Stimulated activated CD8-positive, alpha-beta memory T cell treated with anti-CD3 and anti-CD28 coated beads, Interleukin-4, amount 100 ng/mL, for 4 hours (primary cell): ENCODE measurements at places on chromosomes 7 and 10.
A peak's percentile ranks its signal among the peaks of the same experiment; 100 is the strongest.

DNA sequence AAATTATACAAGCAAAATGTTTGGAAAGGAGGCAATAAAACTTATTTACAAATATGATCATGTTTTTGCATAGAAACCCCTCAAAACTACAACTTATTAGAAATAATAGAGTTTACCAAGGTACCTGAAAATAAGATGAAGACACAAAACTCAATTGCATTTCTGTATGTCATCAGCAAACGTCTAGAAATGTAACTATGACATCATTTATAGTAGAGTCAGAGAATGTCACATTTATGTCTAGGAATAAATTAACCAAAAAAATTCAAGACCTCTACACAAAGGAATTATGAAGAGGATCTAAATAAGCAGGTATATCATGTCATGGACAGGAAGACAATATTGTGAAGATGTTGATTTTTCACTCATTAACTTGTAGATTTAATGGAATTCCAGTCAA is 81.1 kb downstream of the PALS2 start:
- no peak for DNase-seq

- DNase-seq, result no peak
Measured at GRCh38 chr10:4775808-4776207, 50.2 kb upstream of the AKR1E2 start.

- DNase-seq, result no peak
Measured at GRCh38 chr7:134649226-134649775, 2.6 kb downstream of the BPGM start.

- DNase-seq, result no peak
Measured at GRCh38 chr7:1257863-1258262, 25.2 kb downstream of the UNCX start.

- no peak for DNase-seq
Measured at GRCh38 chr7:98049034-98049433, 57.6 kb upstream of the LMTK2 start.

- DNase-seq, result no peak
Measured at GRCh38 chr7:259751-260405, 30.1 kb upstream of the FOXL3 start.

- DNase-seq, result no peak
Measured at GRCh38 chr7:101232141-101232850, 5.3 kb downstream of the CLDN15 start.

- peak; percentile 30 for DNase-seq
Measured at GRCh38 chr10:97914837-97915211, 65.2 kb downstream of the GOLGA7B start.

- DNase-seq, result no peak
Measured at GRCh38 chr10:79236433-79236765, 110.9 kb upstream of the PPIF start.

GRCh38 chr7:76393116-76394031 is 16.1 kb downstream of the SSC4D start:
- DNase-seq, result peak; percentile 71

DNA sequence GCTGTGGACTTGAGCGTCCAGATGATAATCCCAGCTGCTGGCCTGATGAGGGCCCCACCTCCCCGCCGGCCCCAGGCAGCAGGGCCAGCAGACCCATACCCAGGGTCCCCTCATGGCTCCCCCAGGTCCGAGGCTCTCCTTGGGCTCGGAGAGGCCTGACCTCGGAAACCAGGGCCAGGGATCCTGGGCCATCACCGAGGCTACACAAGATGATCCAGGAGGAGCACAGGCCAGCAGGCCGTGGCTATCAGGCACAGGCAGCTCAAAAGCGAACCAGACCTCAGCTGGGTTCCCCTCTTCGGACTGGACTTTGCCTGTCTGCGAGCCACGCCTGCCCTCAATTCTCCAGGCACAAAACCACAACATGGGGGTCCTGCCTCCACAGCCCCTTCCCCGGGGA is 17.4 kb downstream of the PDGFA start:
- no peak for DNase-seq

DNA sequence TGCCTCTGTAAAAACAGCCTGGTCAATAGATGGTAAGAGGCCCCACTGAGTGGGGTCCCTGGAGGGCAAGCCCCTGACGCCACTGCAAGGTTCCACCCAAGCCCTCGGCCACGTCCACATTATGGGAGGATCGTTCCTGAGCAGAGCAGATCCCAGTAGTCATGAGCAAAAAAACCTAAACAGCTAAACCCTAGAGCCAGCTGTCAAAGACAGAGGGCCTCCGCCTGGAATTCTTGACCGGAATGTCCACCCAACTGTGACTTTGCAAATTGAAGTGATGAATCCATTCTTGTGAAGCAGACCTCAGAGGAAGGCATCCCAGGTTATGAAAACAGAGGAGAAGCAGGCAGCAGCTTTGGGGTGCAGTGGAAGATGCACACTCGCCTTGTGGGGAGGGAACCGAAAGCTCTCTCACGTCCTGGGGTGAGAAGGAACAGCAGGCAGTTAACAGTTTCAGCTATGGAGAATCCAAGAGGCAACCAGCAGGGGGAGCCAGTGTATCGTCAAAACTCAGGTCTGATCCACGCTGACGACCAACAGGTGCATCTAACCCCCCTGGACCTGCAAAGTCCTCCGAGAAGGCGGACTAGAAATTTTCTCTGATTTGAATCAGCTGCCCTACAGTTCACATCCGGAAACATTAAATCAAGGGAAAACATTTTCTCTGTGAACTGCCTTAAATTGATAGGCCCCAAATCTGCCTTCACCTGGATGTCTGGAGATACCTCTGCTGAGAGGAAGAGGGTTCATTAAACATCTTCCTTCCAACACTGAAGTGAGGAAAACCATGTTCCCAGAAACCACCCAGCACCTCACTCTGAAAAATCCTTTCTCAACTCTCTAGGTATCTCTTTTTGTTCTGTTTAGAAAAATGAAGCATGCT is 139.1 kb upstream of the PFKP start:
- DNase-seq, result peak; percentile 24

DNA sequence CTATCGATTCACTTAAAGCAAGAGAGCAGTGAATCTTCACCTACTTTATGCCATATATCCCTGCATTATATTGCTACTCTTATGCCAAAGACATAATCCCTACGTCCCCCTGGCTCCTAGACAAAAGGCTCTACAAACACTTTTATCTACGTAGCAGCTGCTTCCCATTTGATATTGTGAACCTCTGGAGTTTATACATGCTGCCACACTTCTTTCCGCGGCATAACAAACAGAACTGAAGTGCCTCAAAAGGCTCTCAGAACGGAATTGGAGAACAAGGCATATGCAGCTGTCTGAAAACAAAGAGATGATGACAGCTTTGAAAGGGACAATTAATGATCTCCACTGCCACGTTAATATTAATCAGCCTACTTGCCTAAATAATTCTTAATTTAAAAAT is 985.6 kb upstream of the LRRN3 start:
- DNase-seq, result no peak

DNA sequence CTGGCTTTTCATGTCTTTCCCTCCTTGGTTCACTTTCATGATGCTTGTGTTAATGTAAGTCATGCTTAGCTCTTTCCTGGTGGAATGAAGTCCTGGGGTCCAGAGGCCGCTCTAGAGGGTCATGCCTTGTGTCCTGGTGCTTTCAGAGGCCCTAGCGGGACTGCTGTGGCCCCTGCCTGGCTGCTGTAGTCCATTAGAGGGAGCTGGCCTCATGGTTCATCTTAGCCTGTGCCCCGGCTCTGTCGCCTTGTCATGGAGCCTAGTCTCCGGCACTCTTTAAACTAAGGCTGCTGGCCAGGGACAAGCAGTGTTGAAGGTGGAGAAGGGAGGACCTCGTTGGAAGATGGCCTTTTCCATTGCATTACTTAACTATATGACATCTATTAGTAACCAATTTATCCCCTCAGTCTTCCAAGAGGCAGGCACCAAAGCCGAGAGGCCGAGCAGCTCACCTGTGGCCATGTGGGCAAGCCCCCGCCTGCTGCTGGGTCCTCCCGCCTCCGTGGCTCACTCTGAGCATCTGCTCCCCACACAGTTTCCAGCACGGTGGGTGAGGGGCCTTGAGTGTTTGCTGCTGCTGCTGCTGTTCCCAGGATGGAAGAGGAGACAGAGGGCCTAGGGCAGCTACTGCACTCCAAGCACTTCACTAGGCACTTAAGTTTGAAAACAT is 5.0 kb upstream of the NDUFB2 start:
- DNase-seq, result no peak

- DNase-seq, result peak; percentile 54
Measured at GRCh38 chr10:73495226-73495883, 469 bp downstream of the PPP3CB start.

DNA sequence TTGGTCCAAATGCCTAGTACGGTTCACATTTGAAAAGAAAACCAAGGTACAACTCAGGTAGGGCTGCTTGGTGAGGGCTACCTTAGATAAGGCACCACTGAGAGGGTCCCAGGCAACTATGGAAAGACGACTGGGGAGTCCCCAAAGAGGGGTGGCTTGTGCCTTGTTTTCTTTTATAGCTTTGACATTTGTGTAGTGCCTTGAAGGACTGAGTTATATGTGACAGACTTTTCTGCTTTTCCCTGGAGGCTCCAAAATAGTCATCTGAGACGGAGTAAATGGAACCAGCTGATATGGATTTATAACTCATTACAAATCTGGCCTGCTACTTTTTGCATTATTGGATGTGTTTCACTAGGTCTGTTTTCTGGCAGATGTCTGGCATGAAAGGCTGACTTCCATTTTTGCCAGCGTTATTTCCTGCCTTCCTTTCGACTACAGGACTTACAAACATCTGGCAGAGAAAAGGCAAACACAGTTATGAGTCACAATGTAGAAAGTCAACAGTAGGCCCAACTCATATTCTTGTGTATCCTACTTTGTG is 88.2 kb upstream of the IMMP2L start:
- no peak for DNase-seq

GRCh38 chr7:88167223-88167622 is 52.6 kb downstream of the SRI start:
- DNase-seq, result no peak

- no peak for DNase-seq
Measured at GRCh38 chr7:8325067-8325466, 63.1 kb upstream of the ICA1 start.

DNA sequence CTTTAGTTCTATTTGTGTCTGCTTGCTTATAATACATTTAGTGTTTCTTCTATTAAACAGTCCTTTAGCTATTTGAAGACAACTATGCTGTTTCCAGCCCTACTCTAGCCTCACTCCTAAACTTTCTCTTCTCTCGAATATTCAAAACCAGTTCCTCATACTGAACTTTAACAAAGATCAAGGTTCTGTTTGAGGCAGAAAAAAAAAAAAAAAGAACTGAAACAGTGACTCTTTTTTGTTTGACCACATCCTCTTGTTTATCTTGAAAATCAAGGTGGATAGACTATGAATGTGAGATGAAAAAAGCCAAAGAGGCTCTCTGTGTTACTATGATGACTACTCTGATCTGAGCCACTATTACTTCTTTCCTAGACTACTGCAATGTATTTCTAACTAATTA is 154.3 kb downstream of the ZNF365 start:
- DNase-seq, result no peak

GRCh38 chr10:1247598-1248261 is 191.5 kb downstream of the WDR37 start:
- DNase-seq, result no peak

DNA sequence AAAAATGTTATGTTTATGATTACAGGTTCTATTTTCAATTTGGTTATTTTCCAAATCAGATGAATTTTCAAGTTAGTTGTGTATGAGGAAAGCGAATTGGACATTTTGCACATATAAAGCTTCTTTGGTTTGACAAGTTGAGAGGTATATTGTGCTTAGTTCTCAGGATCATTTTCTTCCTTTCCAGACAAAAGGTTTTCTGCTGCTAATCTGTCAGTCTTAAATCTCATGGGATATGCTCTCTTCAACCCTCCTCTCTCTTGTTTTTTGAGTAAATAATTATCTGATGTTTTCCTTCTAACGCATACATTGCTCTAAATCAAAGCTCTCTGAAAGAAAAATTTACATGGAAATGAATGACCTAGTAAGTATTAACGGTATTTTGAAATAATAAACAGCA is 77.9 kb downstream of the PPP1R3A start:
- no peak for DNase-seq

DNA sequence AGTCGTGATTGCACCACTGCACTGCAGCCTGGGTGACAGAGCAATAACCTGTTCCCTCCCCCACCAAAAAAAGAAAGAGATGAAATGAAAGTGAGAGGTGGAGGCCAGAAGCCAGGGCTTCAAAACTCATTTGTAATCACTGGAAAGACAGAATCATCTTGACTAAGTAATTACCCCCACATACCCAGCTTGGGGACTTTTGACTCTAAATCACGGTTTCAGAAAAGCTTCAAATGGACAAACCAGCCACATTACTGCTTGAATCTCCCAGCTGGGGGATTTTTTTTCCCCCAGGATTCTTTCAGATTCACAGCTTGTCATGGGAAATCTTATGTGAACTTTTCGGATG is 361.0 kb downstream of the FRMD4A start:
- DNase-seq, result no peak

GRCh38 chr7:2450198-2451107 is 25.7 kb downstream of the GRIFIN start:
- no peak for DNase-seq

DNA sequence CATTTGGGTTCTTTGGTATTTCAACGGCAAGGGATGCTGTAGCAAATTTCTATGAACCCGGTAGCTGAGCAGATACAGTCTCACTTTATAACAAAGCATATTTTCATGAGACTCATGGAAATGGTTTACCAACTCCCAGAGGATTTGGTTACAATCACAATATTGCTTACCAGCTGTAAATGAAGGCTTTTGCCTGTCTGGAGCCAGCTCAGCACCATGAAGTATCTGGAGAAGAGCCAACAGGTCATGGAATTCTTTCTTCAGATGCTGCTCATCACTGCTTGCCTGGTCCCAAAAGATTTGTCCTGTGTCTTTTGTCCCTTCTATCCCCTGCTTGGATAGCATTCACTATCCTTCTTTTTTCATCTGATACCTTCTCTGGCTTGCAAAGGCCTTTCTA is 316.9 kb upstream of the PHYHIPL start:
- no peak for DNase-seq

- DNase-seq, result no peak
Measured at GRCh38 chr7:99707096-99707495, 27.3 kb upstream of the CYP3A5 start.

DNA sequence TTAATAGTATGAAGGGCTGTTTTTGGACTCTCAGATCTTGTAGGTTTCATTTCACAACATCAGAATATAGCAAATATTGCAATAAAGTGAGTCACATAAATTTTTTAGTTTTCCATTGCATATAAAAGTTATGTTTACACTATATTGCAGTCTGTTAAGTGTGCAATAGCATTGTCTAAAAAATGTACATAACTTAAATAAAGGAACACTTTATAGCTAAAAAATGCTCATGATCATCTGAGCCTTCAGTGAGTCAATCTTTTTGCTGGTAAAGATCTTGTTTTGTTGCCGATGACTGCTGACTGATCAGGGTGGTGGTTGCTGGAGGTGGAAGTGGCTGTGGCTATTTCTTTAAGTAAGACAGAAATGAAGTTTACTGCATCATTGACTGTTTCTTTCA is 42.0 kb downstream of the ABCA13 start:
- no peak for DNase-seq
